ENCODE measurements at places on chromosomes 5 and 9. TPM values are rescaled to one million over a fixed set of nuclear protein-coding genes. Genes with fewer than 3 reads are reported as not detected.

The SV2C gene
- 0.11 TPM for total RNA-seq

The GZMA gene
- total RNA-seq = not detected

The GTF2H2C gene
- 29.0 TPM for total RNA-seq

The SCGB3A2 gene
- not detected for total RNA-seq

The SUSD3 gene
- 0.11 TPM for total RNA-seq

The MAPKAP1 gene
- 95.6 TPM for total RNA-seq

The FABP6 gene
- total RNA-seq = not detected

The MSX2 gene
- total RNA-seq = 4.0 TPM

The SECISBP2 gene
- total RNA-seq = 21.5 TPM

The NUTM2F gene
- total RNA-seq = not detected

The SLC4A9 gene
- 0.04 TPM for total RNA-seq

The SLF1 gene
- 10.5 TPM for total RNA-seq

The WHRN gene
- 2.8 TPM for total RNA-seq

The JAKMIP2 gene
- total RNA-seq = not detected

The NOXA1 gene
- total RNA-seq = 0.88 TPM

GRCh38 chr5:16679863-16680262 is 63.1 kb upstream of the RETREG1 start:
- no peak for DNase-seq

GRCh38 chr5:57692582-57693487 is 210.2 kb upstream of the ACTBL2 start:
- peak; percentile 93 for DNase-seq

- no peak for DNase-seq
Measured at GRCh38 chr5:78569441-78569840, 79.1 kb downstream of the LHFPL2 start.

DNA sequence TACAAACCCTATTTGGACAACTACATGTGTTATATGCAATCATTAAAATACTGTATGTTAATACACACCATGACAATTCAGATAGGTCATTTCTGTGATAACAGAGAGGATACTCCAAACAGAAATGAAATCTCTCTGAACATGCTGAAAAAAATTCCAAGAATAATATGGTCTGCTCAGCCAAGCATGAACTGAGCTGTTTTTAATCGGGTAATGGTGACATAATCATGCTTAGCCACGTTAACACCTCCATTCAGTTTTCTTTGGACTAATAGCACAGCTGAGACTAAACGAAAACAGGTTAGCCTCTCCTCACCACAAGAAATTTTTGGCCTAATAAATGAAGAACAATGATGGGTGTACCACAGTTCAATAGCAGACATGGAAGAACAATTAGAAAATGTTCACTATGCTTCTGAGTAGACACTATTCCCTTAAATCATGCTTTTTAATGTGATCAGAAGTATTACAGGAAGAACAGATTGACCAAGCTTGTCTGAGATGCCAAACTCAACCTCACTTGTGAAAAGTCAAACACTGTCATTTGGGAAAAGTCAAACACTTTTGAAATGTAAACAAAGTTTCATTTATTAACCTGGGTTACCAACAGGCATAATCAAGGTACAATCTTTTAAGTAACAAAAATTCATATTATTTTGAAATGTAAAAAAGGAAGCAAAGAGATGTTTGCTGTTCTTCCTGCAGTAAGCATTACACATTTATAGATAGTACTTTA is 19.4 kb downstream of the RAB14 start:
- DNase-seq = no peak

DNA sequence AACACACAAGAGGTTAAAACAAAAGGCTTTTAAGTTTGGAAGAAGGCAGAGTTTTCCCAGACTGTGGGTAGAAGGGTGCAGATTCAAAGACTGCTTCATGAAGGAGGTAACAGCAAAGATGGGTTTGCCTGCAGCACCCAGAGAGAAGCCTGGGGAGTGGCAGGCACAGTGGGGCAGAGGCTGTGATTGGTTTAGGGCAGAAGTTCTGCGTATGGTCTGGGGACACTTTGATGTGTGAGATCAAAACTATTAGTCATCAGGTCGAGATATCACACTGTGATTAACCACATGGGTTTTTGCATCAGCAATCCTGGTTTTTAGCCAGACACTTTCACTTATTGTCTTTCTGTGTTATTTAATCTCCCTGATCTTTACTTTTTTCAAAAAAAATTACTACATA is 188.8 kb upstream of the GLRA1 start:
- no peak for DNase-seq

- DNase-seq = no peak
Measured at GRCh38 chr5:157993201-157993600, 134.3 kb upstream of the CLINT1 start.

GRCh38 chr9:128552744-128553440 is 505 bp downstream of the SPTAN1 start:
- peak; percentile 34 for DNase-seq

DNA sequence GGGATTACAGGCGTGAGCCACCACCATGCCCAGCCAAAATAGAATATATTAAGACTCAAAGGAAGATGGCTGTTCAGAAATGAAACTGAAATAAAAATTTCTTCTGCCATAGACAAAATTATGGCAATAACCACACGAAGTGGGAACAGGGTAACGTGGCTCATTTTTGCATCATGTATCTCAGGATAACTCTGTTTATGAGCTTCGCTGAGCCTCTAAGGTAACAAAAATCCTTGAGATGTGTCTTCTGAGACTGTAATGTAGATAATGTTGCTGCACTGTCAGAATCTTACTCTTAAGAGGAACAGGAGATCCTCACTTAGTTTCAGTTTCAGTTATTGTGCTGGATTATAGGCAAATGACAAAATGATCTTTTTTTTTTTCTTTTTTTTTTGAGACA is 153.8 kb downstream of the GOLPH3 start:
- DNase-seq = no peak

DNA sequence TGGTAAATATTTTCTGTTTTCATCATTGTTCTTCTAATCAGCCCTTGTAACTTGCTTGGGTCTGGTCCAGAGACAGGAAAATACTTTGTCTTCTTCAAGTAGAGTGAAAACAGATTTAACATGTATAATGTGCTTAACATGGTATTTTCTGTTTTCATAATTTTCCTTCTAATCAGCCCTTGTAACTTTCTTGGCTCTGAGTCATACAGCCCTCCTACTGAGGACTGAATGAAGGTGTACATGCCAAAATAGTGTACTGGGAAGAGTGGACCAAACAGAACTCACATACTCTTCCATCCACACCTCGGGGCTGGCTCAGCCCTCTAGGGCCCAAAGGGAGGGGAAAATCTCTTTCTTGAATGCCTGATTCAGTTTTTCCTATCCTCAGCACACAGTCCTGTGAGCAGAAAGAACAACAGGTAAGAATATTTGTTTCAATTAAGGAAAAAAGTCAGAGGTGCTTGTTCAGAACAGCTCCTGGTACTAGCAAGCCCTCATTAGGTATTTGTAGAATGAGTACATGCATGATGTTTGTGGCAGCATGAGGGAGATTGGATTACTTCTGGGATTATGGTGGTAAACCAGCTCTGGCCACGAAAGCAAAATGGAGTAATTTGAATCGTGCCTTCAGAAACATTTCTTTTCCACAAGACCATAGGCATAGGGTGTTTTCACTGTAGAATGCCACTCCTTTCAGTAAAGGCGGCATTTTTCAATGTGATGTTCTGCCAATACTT is 24.2 kb upstream of the MACIR start:
- DNase-seq = no peak

GRCh38 chr5:69502767-69503488 is 10.3 kb downstream of the OCLN start:
- DNase-seq = peak; percentile 91

GRCh38 chr9:37986771-37987258 is 82.2 kb downstream of the SHB start:
- DNase-seq = no peak

DNA sequence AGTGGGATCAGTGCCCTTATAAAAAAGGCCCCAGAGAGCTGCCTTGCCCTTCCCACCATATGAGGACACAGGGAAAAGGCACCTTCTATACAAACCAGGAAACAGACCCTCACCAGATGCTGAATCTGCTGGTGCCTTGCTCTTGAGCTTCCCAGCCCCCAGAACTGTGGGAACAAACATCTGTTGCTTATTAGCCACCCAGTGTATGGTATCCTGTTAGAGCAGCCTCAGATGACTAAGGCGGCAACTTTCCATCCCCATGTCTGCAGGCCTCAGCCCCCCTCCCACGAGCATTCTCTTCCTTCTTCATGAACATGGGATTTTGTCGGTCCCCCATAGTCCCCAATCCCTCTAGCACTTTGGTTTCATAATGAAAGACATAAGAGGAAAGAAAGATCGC is 202.5 kb upstream of the GAS1 start:
- DNase-seq = no peak

GRCh38 chr9:15144622-15145061 is 162.4 kb downstream of the TTC39B start:
- peak; percentile 36 for DNase-seq

GRCh38 chr5:15594977-15595568 is 95.1 kb downstream of the FBXL7 start:
- DNase-seq = no peak

- DNase-seq = peak; percentile 36
Measured at GRCh38 chr5:60455589-60455988, 244.4 kb downstream of the DEPDC1B start.

- no peak for DNase-seq
Measured at GRCh38 chr5:134567641-134568336, 42.3 kb downstream of the JADE2 start.

DNA sequence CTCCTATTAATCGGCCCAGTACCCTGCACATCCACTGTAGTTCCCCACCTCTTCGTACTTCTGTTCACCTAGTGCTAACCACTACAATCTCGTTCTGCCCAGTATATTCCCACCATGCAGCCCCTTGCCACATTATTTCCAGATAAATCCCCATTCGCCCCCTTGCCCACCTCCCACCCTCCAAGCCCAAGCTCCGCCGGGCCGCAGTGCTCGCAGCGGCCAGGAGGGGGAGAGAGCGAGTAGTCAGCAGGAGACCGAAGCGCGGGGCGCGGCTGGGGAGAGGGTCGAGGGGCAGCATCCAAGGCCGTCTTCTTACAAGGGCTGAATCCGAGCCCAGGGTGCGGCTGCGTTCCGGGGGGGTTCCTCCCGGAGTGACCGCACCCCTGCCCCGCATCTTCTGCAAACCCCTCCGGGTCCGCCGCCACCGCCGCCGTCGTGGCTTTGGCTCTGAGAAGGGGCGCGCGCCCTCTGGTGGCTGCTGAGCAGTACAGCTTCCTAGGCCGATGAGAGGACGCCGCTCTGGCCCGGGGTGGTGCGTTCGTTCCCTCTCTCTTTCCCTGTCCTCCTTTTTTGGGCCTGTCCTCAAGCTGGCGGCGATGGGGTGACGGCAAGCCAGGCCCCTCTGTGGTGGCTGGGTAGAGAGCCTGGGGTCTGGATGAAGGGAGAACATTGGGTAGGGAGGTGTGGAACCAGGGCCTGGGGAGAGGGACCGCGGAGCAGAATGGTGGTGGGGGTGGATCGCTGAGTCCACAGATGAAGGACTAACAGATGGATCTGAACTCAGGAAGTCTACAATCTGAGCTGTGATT is 30.0 kb upstream of the PSD2 start:
- DNase-seq = peak; percentile 42

DNA sequence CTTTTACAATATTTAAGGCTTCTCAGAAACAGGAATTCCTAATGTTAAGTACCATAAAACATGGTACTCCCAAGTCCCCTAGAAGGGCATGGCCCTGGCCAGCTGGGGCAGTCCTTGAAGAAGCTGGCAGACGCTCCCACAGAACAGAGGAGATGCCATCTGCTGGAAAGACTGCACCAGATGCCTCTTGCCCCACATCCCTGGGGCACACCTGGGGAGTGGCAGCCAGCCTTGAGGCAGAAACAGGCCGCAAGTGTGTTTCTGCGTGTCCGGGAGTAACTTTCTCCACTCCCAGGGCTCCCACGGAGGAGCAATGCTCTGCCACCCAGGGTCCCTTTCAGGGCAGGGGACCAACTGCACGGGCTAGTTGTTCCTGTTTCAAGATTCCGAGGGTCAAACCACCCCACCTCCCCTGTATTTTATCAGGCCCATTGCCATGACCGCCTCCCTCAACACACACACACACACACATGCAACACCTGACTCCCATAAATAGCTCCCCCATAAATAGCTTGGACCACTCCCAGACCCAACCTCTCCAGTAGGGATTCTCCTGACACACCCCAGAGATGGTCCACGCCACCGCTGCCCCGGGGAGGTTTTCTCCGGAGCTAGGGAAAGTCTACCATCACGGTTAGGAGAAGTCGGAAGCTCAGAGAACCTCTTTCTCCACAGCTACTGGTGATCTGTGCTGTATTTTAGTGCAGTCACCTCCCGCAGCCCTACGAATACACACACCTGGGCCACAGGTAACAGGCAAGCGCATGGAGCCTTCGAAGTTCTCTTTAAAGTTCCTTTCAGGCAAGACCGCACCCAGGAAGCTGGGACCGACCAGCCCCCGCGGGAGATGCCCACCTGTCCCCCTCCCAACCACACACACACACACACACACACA is 1.5 kb downstream of the SPOCK1 start:
- DNase-seq = no peak

GRCh38 chr5:180376511-180376910 is 23.4 kb upstream of the GFPT2 start:
- DNase-seq = no peak

DNA sequence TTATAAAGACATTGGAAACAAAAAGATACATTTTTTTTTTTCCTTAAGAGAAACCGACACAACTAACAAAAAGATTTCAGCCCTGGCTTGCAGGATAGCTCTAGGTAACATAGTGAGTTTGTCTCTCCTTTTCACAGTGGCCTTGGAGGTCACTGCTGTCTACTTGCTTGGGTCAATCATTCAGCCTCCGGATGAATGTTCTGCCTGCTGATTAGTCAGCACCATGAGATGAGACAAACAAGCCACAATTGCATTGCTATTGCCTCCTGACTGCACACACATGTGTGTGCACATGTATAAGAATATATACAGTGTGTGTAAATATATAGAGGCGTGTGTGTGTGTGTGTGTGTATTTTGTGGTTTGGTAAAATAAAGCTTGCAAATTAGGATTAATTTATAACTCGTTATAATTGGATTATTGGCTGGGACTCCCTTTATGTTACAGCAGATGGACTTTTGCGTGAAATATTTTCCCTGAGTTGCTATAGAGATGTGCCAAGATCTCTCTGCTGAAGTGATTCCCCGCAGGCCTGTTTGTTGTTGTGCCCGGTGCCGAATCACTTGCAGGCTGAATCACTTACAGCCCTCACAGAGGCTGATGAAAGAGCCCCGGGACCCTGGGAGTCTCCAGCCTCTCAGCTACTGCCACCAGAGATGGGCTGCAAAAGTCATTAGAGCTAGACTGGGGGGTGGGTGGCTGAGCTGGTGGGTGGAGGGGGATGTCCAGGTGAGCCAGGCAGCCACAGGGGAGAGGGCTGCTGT is 161.2 kb downstream of the FGF18 start:
- DNase-seq = no peak

GRCh38 chr5:169303119-169303515 is 2.2 kb upstream of the SLIT3 start:
- DNase-seq = peak; percentile 59

GRCh38 chr5:119417891-119418605 is 34.2 kb upstream of the HSD17B4 start:
- peak; percentile 50 for DNase-seq
